Diencephalon (tissue), 1 donor: ENCODE measurements at places on chromosomes 12 and 14. TPM values are rescaled to one million over a fixed set of nuclear protein-coding genes. Genes with fewer than 3 reads are reported as not detected.

The ARHGDIB gene
- 19.4 TPM for total RNA-seq

The LIN52 gene
- total RNA-seq = 26.3 TPM

The ADAM20 gene
- 3.7 TPM for total RNA-seq

The HPD gene
- not detected for total RNA-seq

The IGF1 gene
- total RNA-seq = 12.0 TPM

The BATF gene
- 1.6 TPM for total RNA-seq

The DPF3 gene
- 15.5 TPM for total RNA-seq

The PRPF40B gene
- 14.1 TPM for total RNA-seq

The TBX5 gene
- not detected for total RNA-seq

The ABCD2 gene
- total RNA-seq = 21.0 TPM

The CFAP73 gene
- total RNA-seq = 3.7 TPM

The EXOC3L4 gene
- total RNA-seq = 0.46 TPM

The INHBC gene
- total RNA-seq = not detected

The ERP29 gene
- 51.2 TPM for total RNA-seq
